ENCODE measurements at places on chromosomes 7 and 10. TPM values are rescaled to one million over a fixed set of nuclear protein-coding genes. Genes with fewer than 3 reads are reported as not detected.

DNA sequence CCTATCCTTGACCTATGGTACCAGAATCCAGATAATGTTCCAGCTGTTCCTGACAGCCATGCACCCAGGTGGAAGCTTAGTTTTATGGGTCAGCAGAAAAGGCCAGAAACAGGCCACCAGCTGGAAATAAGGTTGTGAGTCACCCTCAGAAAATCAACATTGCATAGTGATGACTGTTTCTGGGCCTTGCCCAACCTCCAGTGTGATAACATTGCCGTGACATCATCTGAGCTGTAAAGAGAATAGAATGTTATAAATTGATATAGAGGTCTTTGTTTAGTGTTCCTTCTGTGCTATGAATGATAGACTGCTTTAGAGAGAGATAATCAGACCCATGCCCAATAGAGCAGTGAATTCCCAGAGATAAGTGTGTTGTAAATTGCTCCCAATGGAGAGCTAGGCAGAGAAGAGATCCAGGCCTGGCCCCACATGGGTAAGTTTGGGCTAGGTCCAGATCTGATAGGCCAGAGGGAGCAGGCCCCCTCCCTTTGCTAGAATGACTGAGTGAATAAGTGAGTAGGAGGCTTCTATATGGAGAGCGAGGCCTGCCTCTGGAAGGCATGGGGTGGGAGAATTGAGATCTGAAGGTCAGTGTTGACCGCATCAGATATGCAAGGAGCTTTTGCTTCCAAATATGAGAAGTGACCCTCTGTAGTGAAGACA lies 14.2 kb upstream of the HPS1 start:
- peak; percentile 23 for DNase-seq

Gene SP8
- total RNA-seq, result not detected

DNA sequence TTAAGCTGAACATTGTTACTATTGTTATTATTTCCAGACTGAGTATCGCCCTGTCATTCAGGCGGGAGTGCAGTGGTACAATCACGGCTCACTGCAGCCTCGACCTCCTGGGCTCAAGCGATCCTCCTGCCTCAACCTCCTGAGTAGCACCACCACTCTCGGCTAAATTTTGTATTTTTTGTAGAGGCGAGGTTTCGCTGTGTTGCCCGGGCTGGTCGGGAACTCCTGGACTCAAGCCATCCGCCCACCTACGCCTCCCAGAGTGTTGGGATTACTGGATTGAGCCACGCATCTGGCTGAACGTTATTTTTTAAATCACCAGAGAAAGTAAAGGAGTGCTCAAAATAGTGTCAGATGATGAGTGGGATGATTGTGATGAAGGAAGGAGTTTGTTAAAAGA lies 1.4 kb upstream of the HNRNPF start:
- DNase-seq, result no peak

GRCh38 chr10:96243296-96243695 lies 28.1 kb downstream of the BLNK start:
- DNase-seq, result no peak

- no peak for DNase-seq
Observed at GRCh38 chr7:67773081-67773480, 776.4 kb downstream of the TYW1 start.

DNA sequence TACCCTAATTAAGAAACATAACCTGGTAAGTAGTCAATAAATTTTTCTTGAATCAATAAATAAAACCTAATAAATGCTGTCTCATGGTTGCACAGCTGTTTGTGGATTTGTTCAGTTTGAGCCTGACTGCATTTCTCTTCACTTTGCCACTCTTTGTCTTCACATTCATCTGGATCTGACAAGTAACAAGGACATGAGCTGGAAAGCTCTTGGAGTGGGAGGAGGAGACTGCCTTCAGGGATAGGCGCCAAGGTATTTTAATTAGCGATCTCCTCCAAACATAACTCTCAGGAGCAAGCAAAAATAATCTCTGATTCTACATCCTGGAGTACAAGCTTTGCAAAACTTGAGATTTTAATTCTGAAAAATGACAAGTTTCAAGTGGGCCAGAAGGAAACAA lies 251.0 kb downstream of the BMPER start:
- DNase-seq, result no peak

Gene MINPP1
- total RNA-seq, result 34.3 TPM

DNA sequence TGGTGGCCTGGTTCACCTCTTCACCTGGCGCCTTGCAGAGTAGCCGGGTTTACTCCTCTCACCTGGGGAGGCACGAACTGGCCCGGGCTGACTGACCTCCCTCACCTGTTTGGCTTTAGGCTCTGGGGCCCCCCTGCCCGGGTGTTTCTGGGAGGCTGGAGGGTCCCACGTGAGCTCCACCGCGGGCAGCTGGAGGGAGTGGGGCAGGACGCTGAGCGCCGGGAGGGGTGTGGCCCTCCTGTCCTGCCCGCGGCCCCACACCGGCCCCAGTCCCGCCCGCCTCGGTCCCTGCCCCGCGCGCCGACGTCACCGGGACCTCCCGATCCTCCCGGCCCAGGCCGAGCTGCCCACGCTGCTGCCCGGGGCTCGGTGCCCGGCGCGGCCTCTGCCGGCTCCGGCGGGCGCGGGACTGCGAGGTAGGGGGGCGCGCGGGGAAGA lies at the start of gene AMZ1:
TSS of gene AMZ1 (plus strand) at position 322 of the 438 bp plus-strand sequence. CDS start 12,250 bp downstream, outside the sequence.
- no peak for DNase-seq

GRCh38 chr7:15507171-15507570 lies 54.6 kb downstream of the AGMO start:
- DNase-seq, result no peak

Gene SEM1
- 38.7 TPM for total RNA-seq

GRCh38 chr10:102644646-102645387 lies 538 bp downstream of the TRIM8 start:
- DNase-seq, result peak; percentile 86

GRCh38 chr10:77281719-77282118 lies 355.9 kb downstream of the KCNMA1 start:
- no peak for DNase-seq
